ENCODE measurements at places on chromosomes 4 and X. TPM values are rescaled to one million over a fixed set of nuclear protein-coding genes. Genes with fewer than 3 reads are reported as not detected.
A peak's percentile ranks its signal among the peaks of the same experiment; 100 is the strongest.

- no peaks in the 10 kb centered on the region for H3K4me1 ChIP-seq
- peaks cover 3% of the 10 kb centered on the region for H3K36me3 ChIP-seq
- DNase-seq, result no peak
- no peak overlapping the region for H3K27ac ChIP-seq
- no peaks in the 10 kb centered on the region for H3K27me3 ChIP-seq
Observed at GRCh38 chr4:79184476-79184875, 141.4 kb downstream of the NAA11 start.

GRCh38 chr4:53489279-53489889 lies 101.9 kb downstream of the LNX1 start:
- H3K27ac ChIP-seq, result no peak overlapping the region
- no peaks in the 10 kb centered on the region for H3K27me3 ChIP-seq
- H3K36me3 ChIP-seq, result no peaks in the 10 kb centered on the region
- H3K4me1 ChIP-seq, result no peaks in the 10 kb centered on the region
- DNase-seq, result no peak

GRCh38 chr4:67052814-67053675 lies 492.3 kb downstream of the CENPC start:
- no peak overlapping the region for H3K4me3 ChIP-seq
- H3K4me1 ChIP-seq, result no peaks in the 10 kb centered on the region
- H3K36me3 ChIP-seq, result no peaks in the 10 kb centered on the region
- H3K27ac ChIP-seq, result no peak overlapping the region
- no peak for DNase-seq
- no peaks in the 10 kb centered on the region for H3K27me3 ChIP-seq

DNA sequence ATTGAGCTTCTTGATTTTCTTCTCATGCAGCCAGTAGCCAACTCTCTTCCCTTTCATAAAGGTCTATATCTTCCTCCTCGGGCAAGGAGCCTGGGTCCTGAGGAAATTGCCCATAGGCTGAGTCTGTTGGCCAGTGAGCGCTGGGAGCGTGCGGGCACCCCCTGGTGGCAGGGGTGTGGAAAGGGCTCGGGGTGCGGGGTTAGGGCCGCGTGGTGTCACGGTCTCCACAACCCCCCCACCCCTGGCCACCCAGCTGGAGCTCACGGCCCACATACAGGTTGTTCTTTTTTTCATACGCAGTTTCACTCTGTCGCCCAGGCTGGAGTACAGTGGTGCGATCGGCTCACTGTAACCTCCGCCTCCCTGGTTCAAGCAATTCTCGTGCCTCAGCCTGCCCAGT lies 13.1 kb downstream of the RBM10 start:
- H3K36me3 ChIP-seq, result peaks cover 3% of the 10 kb centered on the region
- DNase-seq, result peak; percentile 5
- H3K4me3 ChIP-seq, result no peak overlapping the region
- peaks cover 1% of the 10 kb centered on the region for H3K4me1 ChIP-seq

Gene CLDN22
- not detected for polyA plus RNA-seq

GRCh38 chrX:138756234-138756633 lies 44.7 kb upstream of the FGF13 start:
- H3K36me3 ChIP-seq, result no peaks in the 10 kb centered on the region
- no peak overlapping the region for H3K4me3 ChIP-seq
- DNase-seq, result no peak
- H3K27me3 ChIP-seq, result peaks cover 2% of the 10 kb centered on the region
- no peak overlapping the region for H3K27ac ChIP-seq
- no peaks in the 10 kb centered on the region for H3K4me1 ChIP-seq

GRCh38 chr4:15675356-15675755 lies 6.3 kb upstream of the FAM200B start:
- H3K36me3 ChIP-seq, result no peaks in the 10 kb centered on the region
- peaks cover 2% of the 10 kb centered on the region for H3K4me1 ChIP-seq
- H3K27ac ChIP-seq, result no peak overlapping the region
- DNase-seq, result no peak
- H3K27me3 ChIP-seq, result no peaks in the 10 kb centered on the region

DNA sequence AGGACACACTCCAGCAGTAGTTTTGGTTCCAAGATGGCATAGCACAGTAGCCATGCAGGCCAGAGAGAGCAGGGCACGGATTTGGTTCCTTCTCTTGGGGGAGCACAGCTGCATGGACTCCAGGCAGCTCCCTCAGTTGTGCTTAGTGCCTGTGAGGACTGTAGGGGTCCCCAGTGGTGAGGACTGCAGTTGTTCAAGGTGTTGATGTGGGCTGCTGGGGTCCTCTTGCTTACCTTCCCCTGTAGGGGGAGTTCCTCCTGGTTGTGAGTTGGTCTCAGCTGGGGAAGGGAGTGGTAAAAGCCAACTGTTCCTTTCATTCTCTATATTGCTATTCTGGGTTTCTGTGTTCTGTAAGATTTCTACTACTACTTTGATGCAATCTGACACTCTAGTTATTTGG lies 606.5 kb downstream of the MAGEB5 start:
- H3K27ac ChIP-seq, result no peak overlapping the region
- no peak for DNase-seq
- no peaks in the 10 kb centered on the region for H3K36me3 ChIP-seq
- no peaks in the 10 kb centered on the region for H3K4me1 ChIP-seq
- H3K4me3 ChIP-seq, result no peak overlapping the region

GRCh38 chr4:139851639-139852038 lies 186.0 kb downstream of the MGST2 start:
- no peak for DNase-seq
- peaks cover 8% of the 10 kb centered on the region for H3K27me3 ChIP-seq
- H3K4me3 ChIP-seq, result no peak overlapping the region
- H3K36me3 ChIP-seq, result no peaks in the 10 kb centered on the region
- H3K27ac ChIP-seq, result no peak overlapping the region
- peaks cover 19% of the 10 kb centered on the region for H3K4me1 ChIP-seq

Gene FIP1L1
- polyA plus RNA-seq, result 75.3 TPM

DNA sequence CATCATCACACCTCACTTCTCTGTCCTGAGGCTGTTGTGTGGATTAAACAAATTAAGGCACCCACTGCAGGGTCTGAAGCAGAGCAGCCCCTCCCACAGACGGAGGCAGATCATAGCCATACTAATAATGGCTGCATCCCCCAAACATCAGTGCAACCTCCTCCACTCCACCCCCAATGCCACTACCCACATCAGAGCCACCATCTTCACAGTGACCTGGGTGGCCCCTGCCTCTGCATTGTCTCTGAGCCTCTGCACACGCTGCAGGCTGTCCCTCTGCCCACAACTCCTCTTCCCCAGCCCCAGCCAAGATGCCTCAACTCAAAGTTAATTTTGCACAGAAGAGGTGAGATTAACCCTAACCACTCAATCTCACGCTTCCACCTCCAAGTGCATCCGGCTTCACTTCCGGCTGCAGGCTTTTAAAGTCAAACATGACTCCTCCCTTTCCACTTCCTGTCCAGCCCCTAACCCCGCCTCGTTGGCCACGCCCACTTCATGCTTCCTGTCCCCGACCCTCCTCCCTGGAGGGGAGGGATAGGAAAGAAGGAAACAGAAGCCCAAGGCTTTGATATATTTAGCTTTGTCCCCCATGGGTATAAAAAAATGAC lies 22.7 kb downstream of the JAKMIP1 start:
- peak; percentile 42 for DNase-seq
- peaks cover 54% of the 10 kb centered on the region for H3K4me1 ChIP-seq
- H3K36me3 ChIP-seq, result peaks cover 3% of the 10 kb centered on the region
- peaks cover 18% of the 10 kb centered on the region for H3K27me3 ChIP-seq

GRCh38 chr4:1216869-1217294 lies 32.0 kb downstream of the CTBP1 start:
- peaks cover 70% of the 10 kb centered on the region for H3K4me1 ChIP-seq
- peaks cover 43% of the 10 kb centered on the region for H3K36me3 ChIP-seq
- DNase-seq, result peak; percentile 79
- H3K27ac ChIP-seq, result peak overlapping the region; percentile 93

DNA sequence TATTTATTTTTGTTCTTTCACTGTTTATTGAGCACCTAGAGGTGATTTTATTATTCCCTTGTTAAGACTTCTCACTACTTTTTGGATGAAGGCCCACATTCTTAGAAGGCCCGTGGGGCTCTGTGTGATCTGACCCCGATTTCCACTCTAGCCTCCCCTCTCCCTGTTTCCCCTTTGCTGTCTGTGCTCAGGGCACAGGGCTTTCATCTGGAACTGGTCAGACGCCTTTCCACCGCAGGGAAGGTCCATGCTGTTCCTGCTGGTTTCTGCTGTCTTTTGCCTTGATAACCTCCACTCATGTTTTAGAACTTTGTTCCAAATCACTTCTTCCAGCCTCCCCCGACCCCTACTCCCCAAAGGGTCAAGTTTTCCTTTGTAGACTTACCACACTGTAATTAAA lies 31.3 kb upstream of the ANAPC4 start:
- peaks cover 3% of the 10 kb centered on the region for H3K36me3 ChIP-seq
- DNase-seq, result no peak
- no peak overlapping the region for H3K4me3 ChIP-seq
- no peak overlapping the region for H3K27ac ChIP-seq

Gene MAGEB17
- not detected for polyA plus RNA-seq

DNA sequence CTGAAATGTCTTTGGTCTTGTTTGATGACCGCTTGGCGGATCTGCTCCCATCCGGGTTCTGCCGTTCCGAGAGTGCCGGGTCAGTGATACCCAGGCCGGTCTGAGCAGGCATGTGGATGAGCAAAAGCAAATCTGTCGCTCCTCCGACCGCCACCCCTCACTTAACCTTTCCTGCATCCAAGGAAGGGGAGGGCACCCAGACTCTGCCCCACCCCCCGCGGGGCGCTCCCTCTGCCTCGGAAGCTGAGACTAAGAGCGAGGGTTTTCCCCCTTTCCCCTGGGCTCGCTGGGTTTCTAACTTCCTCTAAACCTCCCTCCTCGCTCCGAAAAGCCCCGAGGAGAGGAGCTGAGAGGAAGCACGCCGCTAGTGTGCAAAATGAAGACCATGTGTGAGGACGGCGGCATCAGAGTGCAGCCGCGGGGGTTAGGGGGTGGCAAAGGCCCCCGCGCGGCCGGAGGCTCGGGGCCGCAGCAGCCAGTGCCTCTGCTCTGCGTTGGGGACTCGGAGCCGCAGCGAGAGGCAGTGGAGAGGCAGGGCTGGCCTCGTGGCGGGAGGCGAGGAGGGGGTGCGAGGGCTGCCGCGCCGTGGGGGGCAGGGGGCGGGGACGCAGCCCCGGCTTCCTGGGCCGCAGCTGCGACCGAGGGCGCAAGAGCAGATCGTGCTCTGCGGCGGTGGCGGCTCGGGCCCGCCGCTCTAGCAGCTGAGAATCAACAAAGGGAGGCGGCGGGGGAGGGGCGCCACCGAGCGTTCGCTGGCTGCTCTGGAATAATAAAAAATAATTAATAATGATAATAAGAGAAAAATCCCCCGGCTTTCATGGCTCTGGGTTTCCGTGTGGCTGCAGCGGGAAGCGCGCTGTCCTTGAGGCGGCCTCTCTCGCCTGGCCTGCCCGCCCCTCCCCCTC lies 55.8 kb upstream of the BCOR start:
- DNase-seq, result no peak
- no peaks in the 10 kb centered on the region for H3K36me3 ChIP-seq
- H3K4me3 ChIP-seq, result peak overlapping the region; percentile 78
- no peak overlapping the region for H3K27ac ChIP-seq

GRCh38 chrX:55240788-55241340 lies 20.7 kb downstream of the PAGE5 start:
- no peak overlapping the region for H3K27ac ChIP-seq
- H3K27me3 ChIP-seq, result no peaks in the 10 kb centered on the region
- no peaks in the 10 kb centered on the region for H3K36me3 ChIP-seq
- no peak for DNase-seq

DNA sequence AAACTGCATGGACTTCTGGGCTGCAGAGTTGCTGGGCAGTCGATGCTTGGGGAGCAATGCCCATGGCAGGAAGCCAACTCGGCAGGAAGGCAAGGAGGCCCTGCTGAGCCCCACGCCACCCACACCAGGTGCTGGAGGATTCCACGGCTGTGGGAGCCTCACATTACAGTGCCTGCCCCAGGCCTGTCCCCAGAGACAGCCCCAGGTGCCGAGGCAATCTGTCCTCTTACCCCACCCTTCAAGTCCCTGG lies 53.9 kb downstream of the HMX1 start:
- H3K36me3 ChIP-seq, result no peaks in the 10 kb centered on the region
- H3K27me3 ChIP-seq, result peaks cover 6% of the 10 kb centered on the region
- no peak overlapping the region for H3K4me3 ChIP-seq

Gene GSX2
- not detected for polyA plus RNA-seq

GRCh38 chr4:54318904-54319303 lies 89.8 kb downstream of the PDGFRA start:
- H3K36me3 ChIP-seq, result no peaks in the 10 kb centered on the region
- H3K27me3 ChIP-seq, result no peaks in the 10 kb centered on the region
- no peak overlapping the region for H3K4me3 ChIP-seq
- H3K27ac ChIP-seq, result no peak overlapping the region

DNA sequence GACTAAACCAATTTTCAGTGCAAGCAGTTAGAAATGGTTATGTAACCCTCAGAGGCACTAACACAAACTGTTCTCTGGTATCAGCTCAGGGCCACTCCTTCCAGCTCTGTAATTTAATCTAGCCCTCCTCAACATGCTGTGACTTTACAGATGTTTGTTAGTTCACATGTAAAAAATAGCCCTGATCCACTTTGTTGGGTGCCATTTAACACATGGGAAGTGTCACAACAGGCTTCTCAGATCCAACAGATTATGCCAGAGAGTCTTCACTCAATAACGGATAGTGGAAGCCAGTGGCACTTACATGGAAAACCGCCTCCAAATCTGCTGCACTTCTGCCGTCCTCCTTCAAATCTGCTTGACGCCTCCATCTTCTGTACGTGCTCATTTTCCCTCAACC lies 51.6 kb downstream of the ATP8A1 start:
- H3K27ac ChIP-seq, result no peak overlapping the region
- no peak overlapping the region for H3K4me3 ChIP-seq
- H3K27me3 ChIP-seq, result peaks cover 4% of the 10 kb centered on the region
- H3K4me1 ChIP-seq, result peaks cover 17% of the 10 kb centered on the region

Gene CPZ
- not detected for polyA plus RNA-seq

DNA sequence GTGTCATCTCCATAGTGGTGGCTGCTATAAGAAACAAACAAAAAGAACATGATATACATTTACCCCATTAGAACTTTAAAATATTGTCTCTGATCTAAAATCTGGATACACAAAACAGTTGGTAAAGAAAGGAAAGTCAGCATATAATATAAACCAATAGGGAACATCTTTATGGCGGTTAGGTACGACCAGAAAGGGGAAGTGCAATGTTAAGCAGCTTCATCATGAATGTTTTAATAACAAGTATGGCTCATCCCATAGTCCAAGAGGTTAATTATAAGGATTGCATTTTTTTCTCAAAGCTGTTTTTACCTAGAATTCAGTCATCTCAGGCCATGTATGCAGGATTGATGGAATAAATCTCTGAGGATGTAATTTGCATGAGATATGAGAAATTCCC lies 1869.7 kb downstream of the PCDH7 start:
- no peaks in the 10 kb centered on the region for H3K27me3 ChIP-seq
- H3K36me3 ChIP-seq, result no peaks in the 10 kb centered on the region
- H3K27ac ChIP-seq, result no peak overlapping the region
- no peak overlapping the region for H3K4me3 ChIP-seq

Gene TNMD
- not detected for polyA plus RNA-seq

DNA sequence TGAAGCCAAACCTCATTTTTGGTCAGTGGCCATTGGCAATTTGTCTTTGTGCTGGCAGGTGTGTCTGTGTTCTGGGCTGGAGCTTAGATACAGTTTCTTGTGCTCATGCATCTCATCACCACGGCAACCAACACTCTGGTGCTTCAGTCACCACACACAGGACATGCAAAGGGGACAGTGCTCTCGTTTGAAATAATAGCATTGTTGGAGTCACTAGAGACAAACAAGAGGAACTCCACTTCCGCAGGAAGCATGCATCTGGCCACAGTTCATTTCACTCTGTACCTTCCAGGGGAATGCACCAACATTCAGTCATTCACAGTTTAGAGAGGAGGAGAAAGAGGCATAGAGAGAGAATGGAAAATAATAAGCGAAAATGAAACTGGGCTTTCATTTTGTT lies 267.4 kb downstream of the ANK2 start:
- peak; percentile 1 for DNase-seq
- peaks cover 5% of the 10 kb centered on the region for H3K4me1 ChIP-seq
- H3K27ac ChIP-seq, result no peak overlapping the region
- no peaks in the 10 kb centered on the region for H3K27me3 ChIP-seq
- H3K4me3 ChIP-seq, result no peak overlapping the region
- no peaks in the 10 kb centered on the region for H3K36me3 ChIP-seq

Gene HSFX2
- polyA plus RNA-seq, result not detected
